ENCODE measurements at places on chromosomes 1 and 21.

GRCh38 chr21:33359446-33359845, 34.7 kb downstream of the IFNAR1 start:
- no peak for DNase-seq

GRCh38 chr21:45827302-45827692, 154.3 kb upstream of the COL6A1 start:
- no peak for DNase-seq

GRCh38 chr1:19220991-19221390, 10.9 kb upstream of the UBR4 start:
- no peak for DNase-seq

- no peak for DNase-seq
Measured at GRCh38 chr1:234718496-234719453, 108.8 kb upstream of the IRF2BP2 start.

- DNase-seq = no peak
Measured at GRCh38 chr1:69846267-69846666, 278.5 kb downstream of the LRRC7 start.

DNA sequence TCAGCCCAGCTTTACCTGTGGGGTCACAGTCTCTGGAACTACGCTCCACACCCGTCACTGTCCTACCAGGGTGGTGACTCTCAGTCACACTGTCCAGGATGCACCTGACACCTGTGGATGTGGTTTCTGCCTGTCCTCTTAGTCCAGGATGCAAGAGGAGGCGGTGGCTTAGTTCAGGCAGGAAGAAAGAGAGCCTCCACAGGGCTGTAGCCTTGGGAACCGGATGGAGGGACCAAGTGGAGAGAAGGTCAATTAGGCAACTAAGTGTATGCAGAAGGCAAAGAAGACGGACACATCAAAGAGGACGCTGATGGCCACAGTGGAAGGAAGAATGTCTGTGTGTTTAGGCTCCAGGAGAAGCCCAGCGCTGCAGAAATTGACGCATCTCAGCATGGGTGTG, 153.9 kb upstream of the IRF2BP2 start:
- DNase-seq = no peak

DNA sequence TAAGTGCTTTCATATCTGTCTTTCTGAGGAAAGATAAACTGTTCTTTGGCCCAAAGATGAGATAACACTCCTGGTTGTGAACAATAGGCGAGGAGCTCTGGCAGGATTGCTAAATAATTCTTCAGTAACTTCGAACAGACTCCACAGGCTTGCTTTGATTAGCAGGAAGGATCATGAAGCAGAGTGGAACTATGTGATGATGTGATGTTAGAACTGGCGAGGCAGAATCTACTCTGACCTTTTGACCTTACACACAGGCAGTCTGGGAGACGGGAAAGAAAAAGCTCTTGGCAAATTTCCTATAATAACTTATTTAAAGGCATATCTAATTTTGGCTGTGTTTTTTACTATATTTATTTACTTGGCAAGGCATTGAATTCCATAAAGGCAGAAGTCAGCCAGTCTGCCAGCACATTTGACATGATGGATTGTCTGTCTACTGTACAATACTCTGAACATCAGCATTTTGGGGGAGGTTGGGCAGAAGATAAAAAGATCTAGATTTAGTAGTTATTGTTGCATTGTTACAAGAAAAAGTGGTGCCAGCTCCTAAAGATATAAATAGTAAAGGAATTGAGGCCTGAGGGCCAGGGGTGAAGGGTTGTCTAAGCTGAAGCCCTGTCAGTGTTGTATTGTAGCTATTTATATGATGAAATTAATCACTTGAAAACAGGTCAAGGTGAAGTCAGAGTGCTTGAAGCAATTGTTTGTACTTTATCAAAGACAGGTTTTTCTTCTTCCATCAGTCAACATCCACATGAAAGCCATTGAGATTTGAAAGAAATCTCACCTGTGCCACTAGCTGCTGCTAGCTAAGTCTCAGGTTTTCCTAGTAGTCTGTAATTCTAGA, 708.8 kb downstream of the LTN1 start:
- DNase-seq = no peak

DNA sequence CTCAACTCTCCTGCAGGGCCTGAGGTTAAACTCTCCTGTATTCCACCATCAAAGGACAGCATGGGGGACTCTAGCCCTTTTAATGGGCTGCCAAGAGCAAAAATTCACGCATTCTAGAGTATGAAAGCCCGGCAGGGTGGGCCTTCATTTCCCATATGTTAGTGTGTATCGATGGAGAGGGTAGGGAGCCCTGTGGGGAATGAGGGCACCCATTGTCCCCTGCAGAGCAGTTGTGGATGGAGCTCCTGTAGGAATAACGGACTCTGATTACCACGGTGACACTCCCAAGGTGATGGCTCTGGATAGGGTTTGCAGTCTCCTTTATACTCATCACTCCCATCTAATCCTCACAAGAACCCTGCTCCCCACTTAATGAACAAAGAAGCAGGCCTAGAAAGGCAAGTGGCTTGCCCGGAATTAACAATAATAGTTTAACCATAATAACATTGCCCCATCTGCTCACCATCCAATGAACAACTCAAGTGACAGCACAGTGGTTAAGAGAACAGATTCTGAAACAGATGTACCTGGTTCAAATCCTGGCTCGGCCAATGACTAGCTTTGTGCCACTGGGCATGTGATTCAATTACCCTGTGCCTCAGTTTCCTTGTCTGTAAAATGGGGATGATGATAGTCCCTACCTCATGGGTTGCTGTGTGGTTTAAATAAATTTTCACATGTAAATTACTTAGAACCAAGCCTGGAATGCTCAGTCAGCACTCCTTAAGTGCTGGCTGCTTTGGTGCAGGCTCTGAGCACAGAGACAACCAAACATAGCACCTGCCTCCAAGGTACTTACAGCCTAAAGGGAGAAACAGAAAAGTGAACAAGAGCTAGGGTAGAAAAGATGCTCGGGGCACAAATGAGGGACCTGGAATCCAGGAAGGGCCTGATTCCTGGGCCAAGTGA, 29.0 kb downstream of the HIVEP3 start:
- no peak for DNase-seq

DNA sequence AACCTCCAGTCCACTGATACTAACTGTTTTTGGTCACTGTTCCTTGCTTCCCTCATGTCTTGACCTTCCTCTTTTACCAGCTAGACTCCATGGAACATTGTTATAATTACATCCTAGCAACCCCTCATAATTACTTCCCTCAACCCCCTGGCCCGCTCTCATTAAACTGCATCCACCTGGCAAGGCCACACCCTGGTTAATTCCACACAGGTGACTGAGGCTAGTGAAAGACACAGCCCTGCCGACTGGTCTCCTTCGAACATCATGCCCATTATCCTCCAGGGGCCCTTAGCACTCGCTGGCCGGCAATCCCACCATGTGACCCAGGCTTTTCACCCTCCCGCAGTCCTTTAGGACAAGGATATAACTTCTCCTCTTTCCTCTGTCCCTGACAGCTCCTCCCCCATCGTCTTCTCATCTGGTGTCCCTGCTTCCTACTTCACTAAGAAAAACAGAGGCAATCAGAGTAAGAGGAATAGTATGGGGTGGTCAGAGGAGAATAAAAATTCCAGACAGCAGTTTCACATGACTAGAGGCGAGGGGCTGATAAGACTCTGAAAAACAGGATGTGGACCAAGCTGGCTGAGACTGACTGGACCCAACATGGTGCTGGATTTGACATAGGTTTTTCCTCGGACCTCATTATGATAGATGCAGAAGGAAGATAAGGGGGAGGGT, 8.8 kb upstream of the TENT5B start:
- no peak for DNase-seq

DNA sequence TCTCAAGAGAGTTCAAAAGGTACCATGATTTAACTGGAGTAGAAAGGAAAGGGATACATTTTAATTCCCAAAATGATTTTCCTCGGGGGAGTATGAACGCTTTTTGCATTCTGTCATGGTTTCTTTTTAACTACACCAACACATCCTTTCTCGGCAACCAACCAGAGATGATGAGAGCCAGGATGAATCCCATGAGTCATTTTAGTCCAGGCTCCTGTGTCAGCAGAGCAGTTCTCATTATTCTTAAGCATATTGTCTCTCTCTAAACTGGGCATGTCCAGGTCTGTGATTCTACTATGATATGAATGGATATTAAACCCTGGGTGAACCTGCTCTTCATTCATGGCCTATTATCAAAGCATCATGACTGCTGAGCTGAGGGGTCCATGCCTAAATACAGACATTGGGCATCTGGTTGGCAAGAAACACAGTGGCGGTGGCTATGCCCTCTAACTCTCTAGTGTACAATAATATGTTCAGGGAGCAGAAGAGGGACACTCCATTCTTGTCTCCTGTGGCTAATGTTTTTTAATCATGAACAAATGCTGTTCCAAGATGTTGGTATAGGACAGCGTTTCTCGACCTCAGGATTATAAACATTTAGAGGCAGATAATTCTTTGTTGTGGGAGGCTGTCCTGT, 124.3 kb upstream of the ESRRG start:
- no peak for DNase-seq

GRCh38 chr1:211420389-211420788, 71.6 kb downstream of the RD3 start:
- DNase-seq = no peak

GRCh38 chr1:165884009-165884689, 56.7 kb downstream of the UCK2 start:
- DNase-seq = no peak

- no peak for DNase-seq
Measured at GRCh38 chr1:164785841-164786534, 227.0 kb downstream of the PBX1 start.

- DNase-seq = no peak
Measured at GRCh38 chr1:19435851-19436455, 49.4 kb downstream of the CAPZB start.

DNA sequence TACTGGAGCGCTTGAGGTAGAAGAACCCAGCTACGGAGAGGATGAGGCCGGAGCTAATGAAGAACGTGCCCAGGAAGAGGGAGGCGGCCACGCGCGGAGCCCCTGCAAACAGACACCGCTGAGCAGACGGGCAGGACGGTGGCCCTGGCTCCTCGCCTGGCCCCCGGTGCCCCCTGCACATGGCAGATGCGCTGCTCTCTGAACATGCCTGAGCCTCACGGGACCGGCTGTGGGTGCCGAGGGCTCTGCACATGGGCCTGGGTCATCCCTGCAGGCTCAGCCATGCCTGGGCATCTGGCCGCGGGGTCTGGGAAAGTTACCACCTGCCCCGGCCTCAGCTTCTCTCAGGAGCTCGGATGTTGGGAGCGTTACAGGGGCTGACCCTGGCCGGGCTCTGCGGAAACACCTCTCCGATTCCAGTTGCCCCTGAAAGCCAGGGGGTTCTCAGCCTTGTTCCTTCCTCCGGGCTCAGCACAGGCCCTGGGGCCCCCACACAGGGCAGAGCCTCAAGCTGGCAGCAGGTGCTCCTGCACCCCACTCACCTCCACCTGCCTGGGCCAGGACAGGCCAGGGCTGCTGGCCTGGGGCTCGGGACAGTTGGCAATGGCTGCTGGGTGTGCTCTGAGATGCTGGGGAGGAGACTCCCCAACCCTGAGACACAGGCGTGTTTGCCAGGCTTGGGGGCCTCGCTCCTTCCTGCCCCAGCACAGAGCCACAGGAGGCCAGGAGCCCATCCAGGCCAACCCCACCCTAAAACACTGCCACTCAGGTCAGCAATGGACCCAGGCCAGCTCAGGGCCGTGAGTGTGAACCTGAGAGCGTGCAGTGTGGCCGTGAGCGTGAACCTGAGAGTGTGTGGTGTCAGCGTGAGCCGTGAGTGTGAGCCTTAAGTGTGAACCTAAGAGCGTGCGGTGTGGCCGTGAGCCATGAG, 12.1 kb upstream of the RNF223 start:
- no peak for DNase-seq

GRCh38 chr1:97243973-97244560, 522.5 kb downstream of the PTBP2 start:
- no peak for DNase-seq

- peak; percentile 47 for DNase-seq
Measured at GRCh38 chr1:44030605-44031251, 534 bp downstream of the SLC6A9 start.

DNA sequence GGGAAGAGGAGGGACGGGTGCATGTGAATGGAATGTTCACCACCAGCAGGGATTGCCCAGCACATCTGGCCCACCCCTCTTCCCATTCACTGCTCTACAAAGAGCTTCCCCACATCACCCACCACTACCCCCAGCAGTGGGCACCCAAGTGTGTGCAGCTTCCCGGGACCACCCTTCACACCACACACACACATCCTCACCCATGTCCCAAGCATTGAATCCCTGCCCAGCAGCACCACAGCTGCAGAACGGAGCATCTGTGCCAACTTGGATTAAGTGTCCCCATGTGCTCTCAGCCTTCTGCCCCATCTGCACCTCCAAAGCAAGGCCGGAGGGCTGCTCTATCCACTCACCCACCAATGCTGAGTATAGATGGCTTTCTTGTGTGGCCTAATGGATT, 141.4 kb downstream of the PSMG1 start:
- DNase-seq = no peak

GRCh38 chr1:106688446-106688845, 368.0 kb upstream of the PRMT6 start:
- no peak for DNase-seq

GRCh38 chr21:31136891-31137290, 98.6 kb upstream of the KRTAP19-8 start:
- no peak for DNase-seq

GRCh38 chr1:3284691-3285090, 169.8 kb upstream of the ARHGEF16 start:
- no peak for DNase-seq

GRCh38 chr21:29181799-29182470, 51.5 kb downstream of the MAP3K7CL start:
- DNase-seq = no peak

DNA sequence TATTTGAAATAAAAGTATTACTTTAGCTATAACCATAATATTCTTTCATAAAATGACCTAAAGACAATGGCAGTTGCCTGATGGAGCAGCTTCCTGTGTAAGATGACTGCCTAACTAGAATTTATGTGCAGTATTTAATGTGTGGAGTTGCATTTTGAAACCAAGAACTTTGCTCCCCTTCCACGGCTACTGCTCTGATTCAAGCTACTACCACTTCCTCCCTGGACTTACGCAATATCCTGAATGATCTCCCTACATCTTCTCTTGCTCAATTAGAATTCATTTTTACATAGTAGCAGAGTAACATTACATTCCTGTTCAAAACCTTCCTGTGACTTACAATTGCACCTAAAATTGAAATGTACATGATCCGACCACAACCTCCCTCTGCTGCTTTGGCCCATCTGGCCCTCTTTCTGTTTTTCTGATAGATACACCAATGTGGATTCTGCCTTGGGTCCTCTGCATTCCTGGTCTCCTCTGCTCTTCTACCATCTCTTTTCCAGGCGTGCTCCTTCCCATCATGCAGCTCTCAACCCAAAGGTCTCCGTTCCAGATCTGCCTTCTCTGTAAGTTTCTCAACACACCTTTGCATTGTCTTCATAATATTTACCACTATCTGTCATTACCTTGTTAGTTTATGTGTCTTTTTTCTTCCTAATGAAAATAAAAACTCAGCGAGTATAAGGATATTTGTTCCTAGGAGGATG, 47.4 kb upstream of the USP25 start:
- DNase-seq = no peak

DNA sequence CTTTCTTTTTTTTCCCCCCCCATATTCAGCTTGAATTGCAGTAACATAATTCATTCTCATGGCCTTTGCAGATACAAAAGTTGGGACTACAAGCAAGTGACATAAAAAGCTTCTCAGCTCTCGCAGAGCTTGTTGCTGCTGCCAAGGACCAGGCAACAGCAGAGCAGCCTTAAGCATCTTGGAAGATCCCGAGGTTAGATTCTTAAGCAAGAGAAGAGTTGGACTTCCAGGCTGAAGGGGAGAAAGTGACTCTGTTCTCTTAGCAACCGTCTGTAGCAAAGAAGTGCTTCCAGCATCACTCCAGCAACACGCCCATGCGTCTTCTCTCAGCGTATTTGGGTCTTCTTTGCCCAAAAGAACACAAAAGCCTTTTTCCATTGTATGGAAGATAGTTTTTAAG, 20.7 kb downstream of the AGT start:
- peak; percentile 56 for DNase-seq

Measured in anterior cingulate cortex (tissue), 58 donors.